Muscle of leg (tissue), 16 donors: ENCODE measurements at places on chromosomes 16 and 17.

GRCh38 chr16:12160815-12161550, 184.4 kb downstream of the SNX29 start:
- no peak for DNase-seq

DNA sequence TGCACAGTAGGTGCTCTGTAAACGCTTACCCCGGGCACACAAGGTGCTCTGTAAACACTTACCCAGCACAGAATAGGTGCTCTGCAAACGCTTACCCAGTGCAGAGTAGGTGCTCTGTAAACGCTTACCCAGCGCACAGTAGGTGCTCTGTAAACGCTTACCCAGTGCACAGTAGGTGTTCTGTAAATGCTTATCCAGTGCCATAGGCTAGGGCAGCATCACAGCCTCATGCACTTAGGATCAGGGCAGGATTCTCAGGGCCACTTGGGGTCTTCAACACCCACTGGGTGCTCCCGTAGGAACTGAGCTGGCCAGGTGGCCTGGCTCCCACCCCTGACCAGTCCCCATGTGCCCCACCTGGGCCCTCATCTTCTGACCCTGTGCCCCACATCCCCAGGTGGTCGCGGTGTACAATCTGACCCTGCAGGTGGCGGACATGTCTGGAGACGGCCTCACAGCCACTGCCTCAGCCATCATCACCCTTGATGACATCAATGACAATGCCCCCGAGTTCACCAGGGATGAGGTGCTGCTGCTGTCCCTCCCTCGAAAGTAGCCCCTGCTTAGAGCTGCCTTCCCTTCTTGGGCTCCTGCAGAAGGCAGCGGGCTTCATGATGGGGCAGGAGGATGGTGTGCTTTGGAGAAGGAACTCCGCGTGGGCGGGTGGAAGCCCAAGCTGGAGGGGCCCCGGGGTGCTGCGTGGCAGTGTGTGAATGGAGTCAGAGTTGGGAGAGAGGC, 13.1 kb downstream of the SLC22A31 start:
- DNase-seq, result no peak

DNA sequence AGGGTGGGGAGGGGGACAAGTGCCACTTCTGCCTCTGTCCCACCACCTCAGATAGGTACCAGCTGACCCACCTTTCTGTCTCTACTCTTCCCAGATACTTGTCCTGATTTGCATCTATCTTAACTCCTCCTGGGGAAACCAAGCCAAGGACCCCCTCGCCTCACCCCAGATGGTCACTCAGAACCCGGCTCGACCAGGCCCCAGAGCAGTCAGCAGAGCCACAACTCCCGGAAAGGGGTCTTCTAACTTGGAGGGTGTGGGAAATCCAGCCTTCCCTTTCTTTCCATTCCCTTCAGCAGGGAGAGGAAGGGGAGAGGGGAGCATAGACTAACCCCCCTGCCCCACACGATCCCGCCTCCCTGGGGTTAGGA, 1.9 kb downstream of the CAVIN1 start:
- no peak for DNase-seq

GRCh38 chr17:58332778-58333735, 4.5 kb upstream of the TSPOAP1 start:
- DNase-seq, result no peak

DNA sequence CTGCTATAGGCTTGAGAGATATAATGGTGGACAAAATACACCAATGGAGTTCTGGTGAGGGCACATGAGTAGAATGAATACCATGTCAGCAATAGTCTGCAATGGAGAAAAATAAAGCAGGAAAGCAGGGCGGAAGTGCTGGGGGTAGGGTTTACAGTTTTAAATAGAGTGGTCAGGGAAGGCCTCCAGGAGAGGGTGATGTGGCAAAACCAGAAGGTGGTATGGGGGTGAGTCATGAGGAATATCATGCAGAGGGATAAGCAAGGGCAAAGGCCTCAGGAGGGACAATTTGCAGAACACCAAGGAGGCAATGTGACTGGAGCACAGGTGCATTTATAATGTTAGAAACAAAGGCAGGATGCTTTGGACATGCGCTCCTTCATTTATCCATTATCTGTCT, 102.0 kb downstream of the ITFG1 start:
- DNase-seq, result no peak

- DNase-seq, result no peak
Observed at GRCh38 chr16:60285794-60286193, 1551.7 kb upstream of the GOT2 start.

- DNase-seq, result no peak
Observed at GRCh38 chr17:46950997-46951621, 27.9 kb downstream of the RPRML start.

DNA sequence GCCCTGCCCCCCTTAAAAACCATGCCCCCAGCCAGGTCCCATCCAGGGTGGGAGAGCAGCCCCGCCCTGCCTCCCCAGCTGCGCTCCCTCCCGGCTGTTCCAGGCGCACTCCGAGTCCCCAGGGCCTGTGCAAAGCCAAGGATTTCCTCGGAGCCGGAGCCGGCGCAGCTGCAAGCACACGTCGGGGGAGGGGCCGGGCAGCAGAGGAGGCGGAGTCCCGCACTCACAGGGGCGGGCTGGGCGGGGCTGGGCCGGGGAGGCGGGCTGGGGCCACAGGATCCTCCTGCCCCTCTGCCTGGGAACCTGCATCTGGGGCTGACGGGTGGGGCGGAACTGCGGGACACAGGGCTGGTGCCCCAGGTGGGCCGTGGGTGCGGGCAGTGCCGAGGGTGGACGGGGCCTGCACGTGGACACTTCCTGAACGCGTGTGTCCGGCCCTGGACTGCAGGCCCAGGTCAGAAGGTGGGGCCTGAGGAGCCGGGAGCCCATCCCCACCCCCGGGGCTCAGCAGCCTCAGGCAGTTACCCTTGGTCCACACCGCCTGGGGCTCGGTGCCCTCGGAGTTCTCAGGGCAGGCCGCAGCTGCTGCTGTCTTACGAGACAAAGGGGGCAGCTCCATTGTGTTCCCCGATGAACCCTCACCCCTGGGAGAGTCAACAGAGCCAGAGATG, 24.0 kb upstream of the SSTR5 start:
- DNase-seq, result peak; percentile 95

DNA sequence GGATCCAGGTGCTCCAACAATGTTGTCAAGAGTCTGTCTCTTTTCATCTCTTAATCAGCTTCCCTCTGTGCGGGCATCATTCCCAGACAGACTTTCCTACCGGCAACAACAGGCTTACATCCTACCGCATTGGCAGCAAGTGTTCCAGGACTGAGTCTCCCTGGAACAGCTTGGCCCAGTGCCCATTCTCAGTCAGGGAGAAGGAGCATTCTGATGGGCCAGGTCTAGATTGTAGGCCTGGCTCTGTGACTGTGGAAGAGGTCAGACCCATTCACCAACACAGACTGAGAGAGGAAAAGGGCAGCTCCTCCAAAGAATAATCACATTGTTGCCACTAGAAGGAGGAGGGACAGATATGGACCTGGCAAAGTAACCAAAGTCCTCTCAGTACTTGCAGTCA, 68.1 kb upstream of the TMEM132E start:
- no peak for DNase-seq

DNA sequence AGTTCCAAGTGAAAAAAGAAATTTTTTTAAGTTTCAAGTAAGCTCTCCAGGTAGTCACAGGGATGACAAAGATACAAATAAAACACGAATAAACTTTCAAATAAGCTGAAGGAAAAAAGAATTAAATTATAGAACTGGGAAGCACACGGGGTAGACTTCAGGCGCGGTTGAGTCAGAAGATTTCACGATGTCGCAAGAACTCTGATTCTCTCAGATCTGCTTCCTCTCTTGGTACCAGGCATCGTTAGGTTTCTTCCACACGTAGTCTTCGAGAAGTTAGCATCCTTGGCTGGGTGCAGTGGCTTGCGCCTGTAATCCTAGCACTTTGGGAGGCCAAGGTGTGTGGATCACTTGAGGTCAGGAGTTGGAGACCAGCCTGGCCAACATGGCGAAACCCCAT, 784.1 kb upstream of the RBFOX1 start:
- no peak for DNase-seq

GRCh38 chr16:84849751-84850150, 30.0 kb downstream of the CRISPLD2 start:
- DNase-seq, result no peak

DNA sequence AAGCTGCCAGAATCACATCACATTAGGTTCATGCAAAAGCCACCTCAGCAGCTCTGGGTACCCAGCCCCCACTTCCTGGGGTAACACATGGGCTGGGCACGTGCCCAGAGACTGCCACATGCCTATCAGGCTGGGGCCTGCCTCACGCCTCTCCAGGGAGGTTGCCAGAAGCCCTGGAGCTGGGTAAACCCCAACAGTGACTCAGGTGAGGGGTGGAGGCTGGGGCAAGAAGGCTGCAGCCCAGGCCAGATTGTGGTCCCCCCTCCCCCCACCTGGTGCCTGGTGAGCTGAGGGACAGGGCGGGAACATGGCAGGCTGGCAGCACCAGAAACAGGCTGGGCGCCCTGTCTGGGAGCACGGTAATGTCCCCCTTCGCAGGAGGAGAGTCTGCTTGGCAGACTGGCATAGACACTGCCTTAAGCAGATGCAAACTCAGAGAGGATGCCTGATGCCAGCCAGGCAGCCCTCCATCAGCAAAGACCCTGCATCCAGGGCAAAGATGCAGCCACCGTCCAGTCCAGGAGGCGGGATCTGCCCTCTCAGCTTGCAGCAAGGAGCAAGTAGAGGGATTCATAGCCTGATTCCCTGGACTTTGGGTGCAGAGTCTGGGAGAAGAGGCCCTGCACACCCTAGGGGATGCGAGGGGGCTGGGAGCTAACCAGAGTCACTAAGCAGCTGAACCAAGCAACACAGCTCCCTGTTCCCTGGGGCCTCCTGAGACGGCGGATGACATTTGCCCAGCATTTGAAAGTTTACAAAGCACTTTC, 28.8 kb downstream of the NGFR start:
- DNase-seq, result no peak
